Kidney (tissue), 22 donors: ENCODE measurements at places on chromosomes 16 and 17.
A peak's percentile ranks its signal among the peaks of the same experiment; 100 is the strongest.

- DNase-seq, result no peak
Observed at GRCh38 chr16:15452246-15452855, 18.0 kb downstream of the BMERB1 start.

GRCh38 chr17:80675438-80676095 lies 130.9 kb downstream of the RPTOR start:
- no peak for DNase-seq

- DNase-seq, result no peak
Observed at GRCh38 chr17:57855391-57856035, 5.7 kb upstream of the MRPS23 start.

DNA sequence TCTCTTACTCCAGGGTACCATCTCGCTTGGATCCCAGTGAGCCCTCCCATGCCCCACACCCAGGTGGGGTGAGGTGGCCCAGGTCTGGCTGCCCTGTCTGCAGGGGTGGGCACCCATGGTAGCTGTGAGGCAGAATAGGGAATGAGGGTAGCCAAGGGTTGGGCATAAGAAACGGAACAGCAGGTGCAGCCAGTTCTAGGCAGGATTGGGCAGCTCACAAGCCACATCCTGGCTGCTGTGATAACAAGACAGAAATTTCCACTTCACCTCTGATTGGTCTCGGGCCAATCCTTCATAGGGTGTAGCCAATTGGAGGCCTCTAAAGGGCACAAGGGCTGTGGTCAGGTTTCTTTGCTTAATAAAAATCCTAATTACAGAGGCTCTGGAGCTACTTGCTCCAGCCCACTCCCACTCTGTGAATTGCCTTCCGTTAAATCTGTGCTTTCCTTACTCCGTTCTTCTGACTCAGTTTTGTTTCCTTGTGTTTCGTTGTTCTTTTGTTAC lies 1.5 kb upstream of the ARHGDIG start:
- no peak for DNase-seq

DNA sequence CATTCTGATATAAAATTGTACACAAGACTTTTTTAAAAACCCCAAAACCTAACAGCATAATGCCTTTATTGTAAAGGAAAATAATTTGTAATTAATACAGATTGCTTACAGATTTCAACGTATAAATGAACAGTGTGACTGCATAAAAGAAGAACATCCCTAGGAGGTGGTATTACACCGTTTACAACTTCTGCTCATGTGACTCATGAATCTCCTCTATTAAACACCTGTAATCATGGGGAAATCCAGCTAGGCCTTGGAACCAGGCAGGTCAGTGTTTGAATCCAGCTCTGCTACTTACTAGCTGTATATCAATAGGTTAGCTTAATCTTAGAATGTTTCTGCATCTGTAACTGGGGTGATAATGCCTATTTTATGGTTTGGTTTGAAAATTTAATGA lies 15.2 kb downstream of the RABEP1 start:
- DNase-seq, result no peak

DNA sequence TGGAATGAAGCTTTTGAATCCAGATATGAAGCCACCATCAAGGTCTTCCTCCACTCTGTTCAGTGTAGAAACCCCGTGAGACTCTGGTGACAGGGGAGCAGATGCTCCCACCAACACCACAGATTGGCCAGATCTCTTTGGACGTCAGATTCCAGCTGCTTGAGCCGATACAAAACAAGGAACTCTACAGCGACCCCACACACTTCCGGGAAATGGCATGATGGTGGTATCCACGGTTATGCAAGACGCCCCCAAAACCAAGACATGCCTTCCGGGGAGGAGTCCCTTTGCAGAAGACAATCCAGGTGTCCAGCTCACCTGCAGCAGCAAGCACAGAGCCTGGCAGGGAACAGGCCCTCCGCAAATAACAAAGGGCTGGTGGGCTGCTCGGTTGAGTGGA lies 19.8 kb upstream of the PITPNA start:
- no peak for DNase-seq

GRCh38 chr17:27651411-27652345 lies 20.7 kb downstream of the LGALS9 start:
- peak; percentile 57 for DNase-seq

DNA sequence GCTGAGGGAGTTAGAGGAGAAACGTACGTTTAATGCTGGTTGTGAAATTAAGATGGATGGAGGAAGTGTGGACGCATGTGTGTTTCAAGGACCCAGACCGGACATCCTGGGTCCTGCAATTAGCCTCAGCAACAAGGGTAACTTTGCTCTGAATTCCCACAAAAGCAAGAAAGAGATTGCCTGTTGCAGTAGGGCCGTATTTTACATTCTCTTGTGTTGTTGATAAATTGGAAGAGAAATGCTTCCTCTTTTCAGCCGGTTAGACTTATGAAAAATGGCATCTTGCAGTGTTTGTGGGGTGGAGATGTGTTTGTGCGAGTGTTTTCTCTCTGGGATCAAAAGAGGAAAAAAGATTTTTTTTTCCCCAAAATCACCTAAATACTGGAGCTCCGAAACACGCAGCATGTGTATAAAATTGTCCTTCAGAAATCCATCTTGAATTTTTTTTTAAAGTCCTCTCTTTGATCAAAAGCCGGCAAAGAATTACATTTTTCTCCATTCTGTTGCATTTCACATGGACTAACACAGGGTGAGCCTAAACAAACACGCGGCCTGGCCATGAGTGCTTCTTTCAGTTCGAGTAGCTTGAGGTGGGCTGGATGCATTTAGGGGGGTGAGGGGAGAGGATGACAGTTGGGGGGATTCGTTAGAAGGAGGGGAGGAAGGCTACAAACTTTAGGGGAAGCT lies 251.6 kb downstream of the C16orf95 start:
- DNase-seq, result no peak

DNA sequence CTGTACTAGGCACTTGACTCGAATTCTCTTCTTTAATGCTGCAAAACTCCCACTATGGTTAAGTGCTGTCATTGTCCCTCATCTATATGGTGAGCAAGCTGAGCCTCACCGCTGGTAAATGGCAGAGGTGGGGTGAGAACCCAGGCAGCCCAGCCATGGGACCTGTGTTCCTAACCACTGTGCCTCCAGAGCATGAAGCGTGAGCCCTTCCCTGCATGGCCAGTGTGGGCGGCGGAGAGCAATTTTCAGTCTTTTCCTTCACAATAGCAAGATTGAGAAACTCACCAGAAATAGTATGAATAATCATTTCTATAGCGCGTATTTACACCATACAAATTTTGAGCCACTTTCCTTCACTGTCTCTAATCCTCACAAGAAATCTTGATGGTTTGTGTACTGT lies 9.2 kb downstream of the BFAR start:
- no peak for DNase-seq

- no peak for DNase-seq
Observed at GRCh38 chr16:23303685-23304084, 1.6 kb downstream of the SCNN1B start.

GRCh38 chr17:14428648-14429029 lies 127.8 kb downstream of the HS3ST3B1 start:
- no peak for DNase-seq

DNA sequence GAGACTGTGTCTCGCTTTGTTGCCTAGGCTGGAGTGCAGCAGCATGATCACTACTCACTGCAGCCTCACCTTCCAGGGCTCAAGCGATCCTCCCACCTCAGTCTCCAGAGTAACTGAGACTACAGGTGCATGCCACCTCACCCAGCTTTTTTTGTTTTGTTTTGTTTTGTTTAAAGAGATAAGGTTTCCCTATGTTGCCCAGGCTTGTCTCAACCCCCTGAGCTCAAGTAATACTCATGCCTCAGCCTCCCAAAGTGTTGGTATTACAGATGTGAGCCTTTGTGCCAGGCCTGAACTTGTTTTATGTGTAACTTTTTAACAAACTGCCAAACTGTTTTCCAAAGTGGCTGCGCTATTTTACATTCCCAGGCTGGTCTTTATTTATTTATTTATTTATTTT lies 41.8 kb upstream of the NUDT7 start:
- DNase-seq, result no peak

- DNase-seq, result no peak
Observed at GRCh38 chr16:61146429-61146828, 889.8 kb downstream of the CDH8 start.

DNA sequence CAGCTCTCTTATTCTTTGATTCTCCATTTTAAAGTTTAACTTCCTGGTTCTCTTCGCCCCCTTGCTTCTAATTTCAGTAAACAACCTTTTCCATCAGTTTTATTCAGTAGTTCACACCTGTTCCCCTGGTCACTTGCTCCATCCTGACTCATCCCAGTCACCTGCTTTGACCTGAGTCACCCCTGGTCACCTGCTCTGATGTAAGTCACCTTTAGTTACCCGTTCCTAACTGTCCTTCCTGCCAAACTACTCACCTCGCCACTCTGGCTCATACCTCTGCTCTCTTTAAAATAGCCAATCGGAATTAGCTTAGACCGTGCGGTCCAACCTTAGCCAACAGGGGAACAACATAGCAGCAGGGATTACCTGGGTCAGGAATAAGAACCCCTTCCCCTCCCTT lies 4.7 kb upstream of the NLRC5 start:
- DNase-seq, result no peak

DNA sequence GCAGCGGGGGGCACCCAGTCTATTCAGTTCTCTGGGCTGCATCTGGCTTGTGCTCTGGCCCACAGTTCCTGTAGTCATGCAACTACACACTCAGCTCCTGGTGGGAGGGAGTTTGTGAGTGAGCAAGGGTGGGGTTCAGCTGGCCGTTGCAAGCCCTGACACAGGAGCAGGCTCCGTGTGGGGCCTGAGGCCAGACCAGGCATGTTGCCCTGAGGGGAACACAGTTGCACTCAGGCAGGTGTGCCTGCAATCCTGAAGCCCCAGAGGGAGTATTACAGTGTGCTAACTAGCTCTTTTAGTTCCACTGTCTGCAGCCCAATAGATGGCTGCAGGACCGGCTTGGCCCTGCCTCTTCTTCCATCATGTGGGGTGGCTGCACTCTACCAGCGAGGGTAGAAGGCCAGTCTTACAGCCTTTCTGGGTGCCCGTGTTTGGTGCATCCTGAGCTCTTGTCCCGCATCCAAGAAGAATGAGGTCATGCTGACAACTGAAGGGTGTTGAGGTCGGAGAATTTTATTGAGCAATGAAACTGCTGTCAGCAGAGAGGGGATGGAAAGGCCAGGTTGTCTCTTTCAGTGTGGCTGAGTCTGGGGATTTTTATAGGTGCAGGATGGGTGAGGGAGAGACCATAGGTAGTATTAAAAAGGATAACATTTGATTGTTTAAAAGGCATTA lies 49.9 kb upstream of the ELAC2 start:
- no peak for DNase-seq

DNA sequence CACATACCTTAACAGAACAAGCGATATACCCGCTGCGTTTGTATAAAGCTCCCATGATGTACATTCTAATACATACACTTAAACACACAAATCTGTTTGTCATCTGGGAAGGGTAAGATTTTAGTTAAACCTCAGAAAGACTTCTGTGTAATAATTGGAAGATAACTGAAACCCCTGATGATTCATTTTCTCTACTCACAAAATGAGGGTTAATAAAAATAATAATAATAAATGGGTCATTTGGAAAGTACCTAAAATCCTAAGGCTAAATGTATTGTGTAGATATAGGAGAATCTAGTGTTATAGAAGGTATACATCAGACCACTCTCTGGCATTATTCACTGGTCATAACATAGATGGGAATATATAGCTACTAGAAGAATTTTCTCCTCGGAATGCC lies 64.7 kb upstream of the SOX9 start:
- no peak for DNase-seq

DNA sequence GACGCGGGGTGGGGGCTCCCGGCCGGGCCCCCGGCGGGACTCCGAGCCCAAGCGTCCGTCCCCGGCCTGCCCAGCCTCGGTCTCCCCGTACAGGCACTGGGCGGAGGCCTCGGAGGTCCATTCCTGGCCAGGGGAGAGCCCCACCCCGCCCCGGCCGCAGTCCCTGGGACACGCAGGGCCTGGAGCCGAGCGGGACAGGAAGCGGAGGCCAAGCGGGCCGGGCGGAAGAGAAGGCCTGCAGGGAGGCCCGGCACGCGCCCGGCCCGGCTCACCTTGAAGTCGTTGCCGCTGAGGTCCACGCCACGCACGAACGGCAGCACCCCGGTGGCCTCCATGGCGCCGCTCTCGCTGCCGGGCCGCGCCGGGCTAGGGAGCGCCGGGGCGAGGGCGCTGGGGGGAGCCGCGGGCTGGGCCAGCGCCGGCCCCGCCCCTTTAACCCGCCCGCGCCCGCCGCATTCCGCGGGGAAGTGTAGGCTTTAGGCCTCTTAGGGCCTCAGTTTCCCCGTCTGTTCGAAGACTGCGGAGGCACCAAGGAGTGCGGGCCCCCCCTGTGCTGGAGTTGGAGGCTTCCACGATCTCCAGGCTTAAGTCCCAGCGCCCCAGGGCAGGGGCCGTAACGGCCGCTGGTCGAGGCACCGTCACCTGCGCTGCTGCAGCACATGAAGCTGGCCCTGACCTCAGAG lies at the start of gene FLII:
TSS of gene FLII (minus strand) at position 383 of the 683 bp plus-strand sequence. CDS start at position 335, 48 bp downstream.
- DNase-seq, result peak; percentile 87

DNA sequence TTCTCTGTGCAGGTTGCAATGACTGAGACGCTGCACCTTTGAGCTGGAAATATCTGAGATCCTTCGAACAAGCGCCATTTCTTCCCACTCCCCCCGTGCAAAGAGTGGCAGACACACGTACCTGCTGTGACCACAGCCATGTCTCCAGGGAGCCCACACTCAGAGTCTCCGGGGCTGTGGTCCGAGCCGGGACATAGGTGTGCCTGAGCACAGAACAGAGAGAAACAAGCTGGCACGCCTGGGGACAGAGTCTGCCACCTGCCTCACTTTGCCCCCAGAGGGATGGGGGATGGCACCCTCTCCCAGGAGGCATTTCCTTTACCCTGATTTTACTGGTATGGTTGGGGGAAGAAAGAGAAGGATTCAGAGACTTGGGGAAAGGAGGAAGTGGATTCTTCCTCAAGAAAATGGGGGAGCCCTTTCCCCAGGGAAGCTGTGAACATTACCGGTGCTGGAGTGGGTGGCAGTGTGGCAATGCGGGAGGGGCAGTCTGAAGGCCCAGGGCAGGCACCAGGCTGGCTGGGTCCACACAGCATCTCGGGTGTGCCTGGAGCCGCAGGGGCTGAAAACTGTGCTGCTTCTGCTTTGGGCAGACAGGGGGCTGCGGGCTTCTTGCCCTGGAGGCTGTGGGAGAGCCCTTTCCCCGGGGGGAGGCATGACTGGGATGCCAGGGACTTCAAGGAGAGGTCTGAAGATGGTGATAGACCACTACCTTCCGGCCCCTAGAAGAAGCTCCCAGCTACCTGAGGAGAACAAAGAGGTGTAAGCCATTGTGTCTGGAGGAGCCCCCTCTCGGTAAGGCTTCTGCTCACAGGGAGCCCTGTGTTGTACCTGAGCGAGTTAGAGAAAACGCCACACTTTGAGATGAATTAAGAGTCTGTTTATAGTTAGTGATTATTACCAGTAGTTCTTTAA lies 6.6 kb upstream of the PIK3R6 start:
- DNase-seq, result no peak

GRCh38 chr16:85201574-85201973 lies 89.3 kb upstream of the CIBAR2 start:
- DNase-seq, result no peak

- DNase-seq, result no peak
Observed at GRCh38 chr17:29045734-29046472, 3.0 kb downstream of the PIPOX start.
